NCI-H1436 treated with DMSO at 0.1 percent for 48 hours (cell line): ENCODE measurements at places on chromosomes 1 and 21.

- no peak for DNase-seq
Measured at GRCh38 chr1:66523562-66523961, 10.4 kb upstream of the SGIP1 start.

GRCh38 chr1:41954533-41954944 lies 35.8 kb upstream of the HIVEP3 start:
- no peak for DNase-seq

GRCh38 chr1:94982398-94982797 lies 55.5 kb upstream of the CNN3 start:
- no peak for DNase-seq

DNA sequence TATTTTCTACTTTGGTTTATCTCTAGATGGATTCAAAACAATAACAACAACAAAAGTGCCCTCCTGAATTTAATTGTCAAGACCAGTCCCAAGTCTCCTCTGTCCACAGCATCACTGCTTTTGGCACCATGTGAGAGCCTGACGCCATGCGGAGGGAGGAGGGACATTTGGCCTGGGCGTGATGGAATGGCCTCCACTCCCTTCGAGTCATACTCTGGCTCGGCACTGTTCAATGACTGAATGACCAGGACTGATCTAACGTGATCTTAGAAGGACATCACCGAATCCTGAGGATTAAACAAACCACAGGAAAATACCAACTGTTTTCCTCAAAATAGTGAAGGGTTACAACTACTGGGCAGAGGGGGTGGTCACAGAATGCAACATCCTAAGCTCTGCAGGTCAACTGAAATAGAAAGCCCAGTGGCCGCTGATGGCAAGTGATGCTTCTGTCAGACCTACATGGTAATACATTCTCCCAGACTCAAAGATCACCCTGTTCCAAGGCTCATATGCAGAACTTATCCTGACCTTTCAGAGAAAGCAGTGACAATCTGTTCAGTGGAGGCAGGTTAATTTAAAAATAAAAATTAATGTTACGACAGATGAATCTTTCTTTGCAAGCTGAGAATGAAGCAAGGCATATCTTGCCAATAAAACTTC lies 19.1 kb downstream of the SRSF4 start:
- no peak for DNase-seq

DNA sequence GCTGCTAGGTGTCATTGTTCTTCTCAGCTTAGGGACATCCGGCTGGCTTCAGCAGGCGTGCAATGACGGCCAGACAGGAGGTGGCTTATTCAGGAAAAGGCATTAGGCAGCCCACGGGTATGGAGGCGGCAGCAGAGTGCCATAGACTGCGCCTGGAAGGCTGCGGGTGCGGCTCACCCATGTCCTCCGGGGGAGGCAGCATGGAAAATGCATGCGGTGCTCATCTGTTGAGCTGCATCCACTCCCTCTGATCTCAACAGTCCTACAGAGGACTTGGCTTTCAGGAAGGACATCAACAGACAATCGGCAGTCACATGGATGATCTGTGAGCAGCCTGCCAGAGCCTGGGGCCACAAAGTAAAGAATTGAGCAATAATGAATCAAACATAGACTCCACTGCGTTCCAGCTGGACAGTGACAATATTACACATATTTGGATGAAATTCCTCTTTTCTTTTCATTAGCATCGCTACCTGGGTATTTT lies 42.9 kb downstream of the UMODL1 start:
- DNase-seq = no peak
